Tibial nerve (tissue), 4 donors: ENCODE measurements at places on chromosomes 7 and 10.

GRCh38 chr10:100043344-100043743 is 33.6 kb upstream of the DNMBP start:
- DNase-seq: no peak

DNA sequence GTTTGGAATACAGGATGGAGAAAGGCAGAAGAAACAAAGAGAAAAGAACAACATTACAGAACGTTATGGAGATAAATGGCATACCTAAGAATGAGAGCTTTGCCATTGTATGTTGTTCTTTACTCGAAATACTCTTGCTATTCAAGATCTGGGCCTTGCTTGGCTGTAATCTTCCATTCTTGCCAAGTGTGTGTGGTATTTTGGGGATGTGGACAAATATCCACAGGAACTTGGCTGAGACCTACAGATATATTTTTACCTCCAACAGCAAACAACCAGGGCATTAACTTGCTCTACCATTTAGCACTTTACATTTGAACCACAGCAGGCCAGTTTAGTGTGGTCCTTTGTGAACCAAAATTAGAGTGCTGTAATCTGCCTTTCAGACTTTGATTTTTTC is 76.3 kb downstream of the DKK1 start:
- no peak for DNase-seq

- no peak for DNase-seq
Observed at GRCh38 chr7:115724400-115725056, 306.0 kb downstream of the TFEC start.

DNA sequence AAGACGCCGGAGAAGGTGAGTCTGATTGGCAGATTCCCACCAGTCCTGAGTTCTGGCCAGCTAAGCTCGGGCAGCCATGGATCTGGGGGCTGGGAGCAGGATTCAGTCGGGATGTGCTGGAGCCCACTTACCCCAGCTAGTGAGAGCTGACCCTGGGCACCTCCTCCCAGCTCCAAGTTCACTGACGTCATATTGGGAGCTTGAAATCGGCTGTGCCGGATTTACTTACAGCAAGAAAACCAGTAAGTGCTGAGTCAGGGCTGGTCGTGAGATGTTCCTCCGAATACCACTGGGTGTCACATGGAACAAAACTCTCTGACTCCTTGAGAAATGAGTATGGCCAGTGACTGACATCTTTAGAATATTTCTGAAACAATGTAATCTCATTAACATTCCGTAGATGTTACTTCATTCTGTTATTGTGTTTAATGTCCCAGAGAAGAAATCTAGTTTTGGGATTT is 621.2 kb downstream of the SDK1 start:
- DNase-seq: peak; percentile 16

- DNase-seq: no peak
Observed at GRCh38 chr7:28168393-28169158, 12.0 kb downstream of the JAZF1 start.

GRCh38 chr7:46133072-46133471 is 212.0 kb upstream of the IGFBP3 start:
- no peak for DNase-seq

DNA sequence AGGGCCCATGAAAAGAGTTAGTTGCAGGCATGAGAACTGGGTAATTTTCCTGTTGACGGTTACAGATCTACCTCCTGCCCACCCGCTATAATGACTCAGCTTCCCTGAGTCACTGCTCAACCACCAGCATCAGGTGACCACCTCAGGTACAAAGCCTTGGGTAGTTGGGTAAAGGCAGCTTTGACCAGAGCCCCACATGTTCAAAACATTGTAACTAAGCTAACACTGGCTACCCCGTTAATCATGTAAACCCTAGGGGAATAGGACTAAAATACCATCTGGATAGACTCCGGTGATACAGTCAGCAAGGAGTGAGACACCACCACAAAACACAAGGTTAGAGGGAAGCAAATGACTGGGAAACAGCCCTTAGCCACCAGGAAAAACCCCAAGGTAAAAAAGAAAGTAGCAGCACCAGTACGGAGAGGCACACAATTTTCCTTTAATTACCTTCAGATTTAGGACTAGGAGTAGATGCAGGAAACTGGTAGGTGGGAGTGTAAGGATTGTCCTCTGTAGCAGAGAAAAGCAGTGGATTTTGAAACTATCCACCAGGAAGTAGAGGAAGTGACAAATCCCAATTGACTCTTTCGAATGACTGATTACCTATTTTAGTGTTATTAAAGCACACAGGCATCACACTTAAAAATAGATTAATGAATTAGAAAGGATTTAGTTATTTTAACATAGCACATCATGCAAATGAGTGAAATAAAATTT is 103.5 kb upstream of the PDLIM1 start:
- DNase-seq: no peak

- no peak for DNase-seq
Observed at GRCh38 chr7:127730658-127731276, 78.8 kb downstream of the SND1 start.
